Islet precursor cell (in vitro differentiated cells): ENCODE measurements at places on chromosomes 11 and 22.

DNA sequence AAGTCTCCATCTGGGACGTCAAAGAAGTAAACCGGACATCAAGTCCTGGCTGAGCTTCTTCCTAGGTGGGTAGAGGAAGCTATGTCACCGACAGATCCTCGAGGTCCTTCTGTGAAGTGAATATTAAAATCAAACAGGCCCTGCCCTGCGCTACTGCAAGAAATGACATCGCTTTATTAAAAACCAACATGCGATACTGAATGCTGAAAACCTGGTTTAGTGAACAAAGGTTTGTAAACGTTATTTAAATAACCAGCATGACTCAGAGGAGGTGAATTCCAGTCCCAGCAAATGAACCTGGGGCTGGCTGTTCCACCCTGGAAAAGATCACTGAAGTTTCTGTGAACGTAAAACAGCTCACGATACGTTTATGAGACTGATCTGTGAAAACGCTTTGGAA lies 645 bp downstream of the RTCB start:
- DNase-seq: peak; percentile 58

- no peak for DNase-seq
These were observed 160.9 kb downstream of the TRIM29 start for GRCh38 chr11:119976805-119977560.

DNA sequence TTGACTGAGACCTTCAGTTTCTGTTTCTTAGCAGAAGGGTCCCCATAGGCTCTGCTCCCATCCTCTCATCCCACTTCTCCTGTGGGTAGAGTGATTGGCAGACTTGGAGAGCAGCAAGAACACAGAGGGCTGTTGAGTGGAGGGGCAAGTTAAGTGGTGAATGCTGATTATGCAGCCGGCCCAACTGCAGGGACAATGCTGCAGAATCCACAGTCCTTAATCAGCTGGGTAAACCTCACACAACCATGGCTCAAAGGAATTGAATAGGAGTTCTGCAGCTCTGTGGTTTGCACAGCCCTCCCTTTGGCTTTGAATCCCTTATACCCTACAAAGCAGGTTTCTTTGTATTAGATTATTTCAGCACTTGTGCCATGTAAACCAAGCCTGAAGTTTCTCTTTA lies 161.1 kb downstream of the NAV2 start:
- peak; percentile 43 for DNase-seq

GRCh38 chr11:11604370-11604990 lies 17.3 kb downstream of the GALNT18 start:
- peak; percentile 29 for DNase-seq

GRCh38 chr11:48106166-48106565 lies 110.4 kb upstream of the OR4B1 start:
- DNase-seq: no peak

DNA sequence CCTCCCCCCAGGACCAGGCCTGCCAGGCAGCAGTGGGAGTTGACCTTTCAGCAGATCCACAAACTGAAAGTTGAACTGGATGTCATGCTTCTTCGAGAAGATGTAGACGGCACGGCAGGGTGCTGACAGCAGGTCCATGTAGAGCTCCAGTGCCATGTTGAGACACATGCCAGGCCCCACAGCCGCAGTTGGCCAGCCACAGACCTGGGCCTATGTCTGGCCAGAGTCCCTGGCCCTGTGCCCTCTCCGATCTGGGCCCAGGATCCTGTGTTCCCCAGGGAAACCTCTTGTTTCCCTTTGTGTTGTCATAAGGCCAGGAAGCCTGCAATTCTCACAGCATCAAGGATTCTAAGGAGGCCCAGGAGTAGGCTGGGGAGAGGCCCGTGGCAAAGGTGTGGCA lies at the start of gene GSTT4:
Gene GSTT4, minus strand, starts transcription at position 253 of the 400 bp plus-strand sequence. Its CDS starts 97 bp downstream, at position 156.
- no peak for DNase-seq

DNA sequence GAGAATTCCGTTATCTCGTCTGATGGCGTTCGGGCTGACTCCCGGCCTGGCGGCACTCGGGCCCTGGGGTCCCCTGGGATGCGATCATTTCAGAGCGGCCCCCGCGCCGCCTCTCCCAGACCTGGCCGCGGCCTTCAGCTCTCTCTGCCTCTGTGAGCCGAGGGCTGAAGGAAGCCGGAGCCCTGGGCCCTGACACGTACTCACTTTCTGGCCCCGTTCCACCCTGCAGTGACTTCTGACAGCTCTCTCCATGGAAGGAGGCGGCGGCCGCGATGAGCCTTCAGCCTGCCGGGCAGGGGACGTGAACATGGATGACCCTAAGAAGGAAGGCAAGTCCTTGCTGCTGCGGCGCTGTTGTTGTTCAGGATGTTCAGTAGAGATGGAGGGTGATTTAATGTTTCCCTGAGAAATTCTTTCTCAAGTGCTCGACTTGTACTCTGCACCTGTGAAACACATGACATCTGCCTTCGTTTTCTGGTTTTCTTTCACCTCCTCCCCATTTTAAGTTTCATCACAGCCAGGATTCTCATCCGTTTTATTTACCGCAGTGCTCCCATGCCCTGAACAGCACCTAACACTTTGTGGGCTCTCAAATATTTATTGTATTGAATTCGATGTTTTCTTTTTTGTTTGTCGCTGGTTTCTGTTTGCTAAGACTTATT lies 612 bp downstream of the GTSE1 start:
- DNase-seq: peak; percentile 68

DNA sequence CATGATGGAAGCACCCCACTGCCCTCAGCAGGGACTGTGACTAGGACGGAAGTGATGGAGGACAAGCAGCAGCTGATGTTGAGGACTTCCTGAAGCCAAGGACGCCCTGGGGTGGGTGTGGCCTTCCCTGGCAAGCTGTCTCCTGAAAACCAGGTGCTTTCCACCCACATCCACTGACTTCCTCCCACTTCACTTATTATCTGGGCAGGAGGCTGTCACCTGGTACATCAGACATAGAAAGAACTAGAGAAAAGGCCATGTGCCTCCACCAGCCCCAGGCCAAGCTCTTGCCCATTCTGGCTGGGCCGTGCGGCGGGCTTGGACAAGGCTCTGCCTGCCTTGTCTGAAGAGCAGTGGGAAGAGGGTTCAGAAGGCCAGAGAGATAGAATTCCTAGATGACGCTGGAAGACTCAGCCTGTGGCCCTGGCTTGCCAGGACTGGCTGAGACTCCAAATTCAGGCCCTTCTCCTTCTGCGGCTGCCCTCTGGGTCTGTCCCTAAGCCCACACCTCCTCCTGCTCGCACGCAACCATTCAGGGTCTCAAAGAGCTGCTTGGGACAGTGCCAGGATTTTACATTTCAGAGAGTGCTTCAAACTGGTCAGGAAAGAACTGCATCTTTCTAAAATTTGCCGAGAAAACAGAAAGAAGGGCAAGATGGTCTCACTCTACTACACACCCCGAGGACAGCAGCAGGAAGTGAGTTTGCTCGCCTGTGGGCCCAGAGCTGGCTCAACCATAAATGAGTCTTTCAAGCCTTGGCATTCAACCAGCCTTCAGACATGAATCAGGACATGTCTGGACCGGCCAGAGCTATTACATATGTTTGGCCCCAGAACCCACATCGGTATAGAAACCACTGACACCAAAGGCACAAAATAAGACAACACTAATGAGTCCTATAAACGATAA lies 13.3 kb downstream of the ARHGAP1 start:
- no peak for DNase-seq

DNA sequence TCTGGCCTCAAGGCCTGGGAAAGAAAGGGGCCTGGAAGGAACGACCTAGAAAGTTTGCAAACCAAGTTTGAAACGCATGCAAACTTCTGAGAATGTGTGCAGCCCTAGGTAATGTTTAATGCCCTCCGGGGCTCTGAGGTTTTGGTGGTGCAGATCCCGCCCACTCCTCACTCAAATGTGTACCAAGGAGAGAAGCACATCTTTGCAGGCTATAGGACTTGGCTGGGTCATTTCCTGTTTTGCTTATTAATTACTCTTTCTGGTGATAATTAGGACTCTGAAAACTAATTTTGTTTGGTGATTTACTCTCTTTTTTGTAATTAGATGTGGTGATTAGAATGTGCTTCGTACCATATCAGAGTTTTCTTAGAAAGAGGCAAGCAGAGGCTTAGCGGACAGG lies 625.9 kb upstream of the CADM1 start:
- DNase-seq: no peak

- DNase-seq: no peak
These were observed 57.1 kb upstream of the TCF20 start for GRCh38 chr22:42327462-42328129.

GRCh38 chr22:49303781-49304461 lies 523.8 kb downstream of the BRD1 start:
- peak; percentile 46 for DNase-seq

DNA sequence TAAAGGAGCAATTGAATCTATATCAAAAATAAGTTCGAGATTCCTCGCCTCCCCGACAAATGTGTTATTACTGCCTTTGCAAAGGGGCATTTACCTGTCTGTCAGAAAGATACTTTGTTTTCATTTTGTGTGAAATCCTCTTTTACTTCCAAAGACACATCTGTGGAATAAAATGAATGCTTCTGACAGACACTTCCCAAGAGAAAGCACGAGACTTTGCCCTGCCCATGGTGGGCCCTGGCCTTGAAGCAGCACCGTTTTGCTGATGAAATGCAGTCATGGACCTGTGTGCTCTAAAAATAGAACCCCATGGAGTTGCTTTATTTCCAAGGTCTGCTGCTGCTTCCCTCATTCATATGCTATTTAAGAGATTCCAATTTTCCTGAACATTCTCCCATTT lies 85.9 kb upstream of the USP47 start:
- DNase-seq: no peak

- peak; percentile 84 for DNase-seq
These were observed 18.1 kb upstream of the JAM3 start for GRCh38 chr11:134050541-134051383.

DNA sequence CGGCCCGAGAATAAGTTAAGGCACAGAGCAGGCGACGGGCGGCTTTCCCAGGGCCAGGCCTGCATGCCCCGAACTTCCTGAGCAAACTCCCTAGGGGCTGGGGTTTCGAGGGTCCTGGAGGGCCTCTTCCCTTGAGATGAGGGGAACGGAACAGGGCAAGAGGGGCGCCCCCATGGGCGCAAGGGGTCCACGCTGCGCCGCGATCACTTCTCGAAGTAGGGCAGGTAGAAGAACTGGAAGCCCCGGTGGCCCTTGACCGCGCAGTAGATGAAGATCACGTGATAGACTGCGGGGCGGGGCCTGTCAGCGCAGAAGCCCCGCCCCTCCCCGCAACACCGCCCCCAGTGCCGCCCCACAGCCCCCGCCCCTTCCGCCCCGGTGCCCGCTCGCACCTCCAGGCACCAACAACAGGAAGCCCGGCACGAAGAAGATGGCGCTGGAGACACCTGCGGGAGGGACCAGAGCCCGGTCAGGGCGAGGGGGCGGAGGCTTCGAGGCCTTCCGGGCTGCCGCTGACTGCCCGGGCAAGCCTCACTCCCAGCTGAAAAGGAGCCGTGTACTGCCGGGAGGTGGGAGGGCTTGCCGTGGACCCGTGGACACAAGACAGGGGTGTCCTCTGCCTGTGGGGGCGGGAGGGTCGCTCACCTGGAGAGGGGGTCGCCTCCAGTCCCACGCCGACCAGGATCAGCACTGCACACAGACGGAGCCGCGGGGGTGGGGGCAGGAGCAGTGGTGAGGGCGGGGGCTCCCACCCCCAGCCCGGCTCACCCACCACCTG lies 4.5 kb downstream of the TMEM134 start:
- peak; percentile 96 for DNase-seq

- no peak for DNase-seq
These were observed 2.2 kb upstream of the OR51E2 start for GRCh38 chr11:4699697-4700435.

- DNase-seq: no peak
These were observed 33.1 kb upstream of the ST14 start for GRCh38 chr11:130126516-130126915.

GRCh38 chr11:1042626-1043562 lies 6.4 kb upstream of the MUC6 start:
- DNase-seq: no peak
